NCI-H1436 (cell line): ENCODE measurements at places on chromosomes 16 and 17.

DNA sequence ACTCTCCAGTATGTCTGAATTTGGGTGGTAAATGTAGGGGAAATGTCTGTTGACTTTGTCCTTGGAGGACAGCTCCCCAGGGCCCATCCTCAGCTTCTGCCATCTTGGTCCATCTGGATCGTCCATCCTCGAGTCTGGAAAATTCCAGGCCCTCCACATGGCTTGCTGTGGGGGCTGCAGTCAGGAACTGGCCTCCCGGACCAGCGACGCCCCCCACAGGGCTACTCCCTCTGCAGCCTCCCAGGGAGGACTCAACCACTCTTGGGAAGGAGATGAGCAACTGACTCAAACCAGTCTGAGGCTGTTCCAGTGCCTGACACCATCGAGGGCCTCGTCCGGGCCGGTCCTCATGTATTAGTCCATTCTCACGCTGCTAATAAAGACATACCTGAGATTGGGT lies 5.5 kb upstream of the ZG16B start:
- no peak for DNase-seq

DNA sequence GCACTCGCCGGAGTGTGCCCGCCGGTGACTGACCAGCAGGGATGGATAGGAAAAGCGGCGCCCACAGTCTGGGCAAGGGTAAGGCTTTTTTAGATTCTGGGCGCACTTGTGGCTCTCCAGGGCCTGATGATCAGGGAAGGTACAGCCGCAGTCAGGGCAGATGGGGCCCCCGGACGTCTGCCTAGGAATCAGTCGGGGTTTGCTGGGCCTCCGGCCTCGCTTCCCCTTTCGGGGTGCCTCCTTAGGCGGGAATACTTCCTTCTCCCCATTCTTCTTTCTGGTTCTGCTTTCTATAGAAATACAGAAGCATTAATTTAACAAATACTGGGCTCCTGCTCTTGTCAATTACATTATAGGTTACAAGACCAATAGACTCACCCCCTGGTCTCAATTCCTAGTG lies 5.0 kb downstream of the ZNF689 start:
- DNase-seq = no peak

- DNase-seq = no peak
Observed at GRCh38 chr17:47280072-47280811, 26.6 kb downstream of the ITGB3 start.

DNA sequence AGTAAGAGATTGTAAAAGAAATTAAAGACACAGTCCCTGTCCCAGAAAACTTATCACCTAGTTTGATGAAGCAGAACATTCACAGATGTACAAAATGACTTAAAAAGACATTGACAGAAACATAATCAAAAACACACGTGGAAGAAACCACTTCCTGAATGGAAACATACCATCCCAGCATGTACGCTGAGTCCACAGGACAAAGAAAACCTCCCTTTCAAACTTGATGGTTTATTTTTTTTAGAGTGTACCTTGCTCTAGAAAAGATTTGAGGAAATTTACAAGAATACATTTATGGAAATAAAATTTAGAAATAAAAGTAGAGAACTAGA lies 140.9 kb downstream of the PMP22 start:
- no peak for DNase-seq

DNA sequence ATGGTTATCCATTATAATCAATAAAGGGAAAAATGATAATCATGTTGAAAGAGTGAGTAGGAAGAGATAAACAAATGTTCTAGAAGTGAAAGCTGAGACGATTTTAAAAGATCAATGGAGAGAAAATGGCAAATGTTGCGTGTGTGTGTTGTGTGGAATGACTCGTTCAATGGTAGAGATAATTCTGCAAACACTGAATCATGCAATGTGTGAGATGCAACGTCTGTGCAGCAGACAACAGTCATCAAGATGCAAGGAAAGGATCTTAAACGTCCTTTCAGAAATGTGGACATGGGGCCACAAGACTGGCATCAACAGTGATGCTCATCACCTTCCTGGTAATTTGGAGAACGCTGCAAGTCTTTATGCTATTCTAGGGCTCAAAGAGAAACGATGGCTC lies 124.4 kb downstream of the CDYL2 start:
- DNase-seq = no peak
